ENCODE measurements at places on chromosomes 12 and 14. TPM values are rescaled to one million over a fixed set of nuclear protein-coding genes. Genes with fewer than 3 reads are reported as not detected.

GRCh38 chr12:122197612-122197966 lies 5.9 kb upstream of the B3GNT4 start:
- no peak for DNase-seq

Gene LRRC10
- total RNA-seq = not detected

- DNase-seq = no peak
These were observed 43.8 kb upstream of the LTBP2 start for GRCh38 chr14:74655599-74656395.

DNA sequence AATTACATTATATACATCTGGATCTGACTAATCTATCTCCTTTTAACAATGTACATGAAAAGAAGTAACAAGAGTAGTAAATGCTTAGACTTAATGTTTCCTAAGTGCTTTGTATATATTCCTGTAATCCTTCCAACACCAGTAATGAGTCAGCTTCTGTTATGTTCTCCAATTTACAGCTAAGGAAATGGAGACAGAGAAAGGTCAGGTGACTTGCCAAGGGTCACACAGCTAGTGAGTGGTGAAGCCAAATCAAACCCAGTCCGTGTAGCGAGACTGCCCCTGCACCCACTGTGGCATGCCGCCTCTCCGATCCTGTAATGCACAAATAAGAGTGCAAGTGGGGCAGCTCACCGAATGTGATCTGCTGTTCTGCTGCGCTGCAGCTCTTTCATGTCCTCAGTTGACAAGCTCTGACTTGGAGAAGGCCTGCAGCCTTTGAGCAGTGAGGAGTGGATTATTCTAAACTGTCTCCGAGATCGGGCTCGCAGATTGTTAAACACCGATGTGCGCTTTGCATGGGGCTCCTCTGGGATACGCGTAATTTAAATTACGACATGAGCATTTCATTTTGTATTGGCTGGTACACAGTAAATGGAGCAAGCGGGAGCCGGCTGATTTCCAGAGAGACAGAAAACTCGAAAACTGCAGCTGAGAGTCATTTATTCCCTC lies 65.1 kb upstream of the KTN1 start:
- no peak for DNase-seq

GRCh38 chr12:40192704-40193255 lies 32.0 kb upstream of the LRRK2 start:
- no peak for DNase-seq

Gene WIF1
- total RNA-seq = 0.07 TPM

GRCh38 chr14:103334644-103335622 lies 896 bp downstream of the EIF5 start:
- peak; percentile 80 for DNase-seq

Gene MUCL1
- total RNA-seq = not detected

GRCh38 chr12:86367137-86367536 lies 110.9 kb upstream of the MGAT4C start:
- no peak for DNase-seq

- no peak for DNase-seq
These were observed 418.6 kb downstream of the PDZRN4 start for GRCh38 chr12:41606468-41607445.

- no peak for DNase-seq
These were observed 31.6 kb upstream of the NUDT14 start for GRCh38 chr14:105212541-105213300.
